Epithelial cell of proximal tubule (primary cell): ENCODE measurements at places on chromosomes 4 and X. TPM values are rescaled to one million over a fixed set of nuclear protein-coding genes. Genes with fewer than 3 reads are reported as not detected.

- no peak for DNase-seq
These were observed 18.4 kb downstream of the HPRT1 start for GRCh38 chrX:134478374-134478773.

GRCh38 chr4:99966692-99967091 lies 16.6 kb upstream of the H2AZ1 start:
- DNase-seq = no peak

Gene BEND4
- total RNA-seq = 0.06 and 0.14 TPM in 2 replicates

GRCh38 chr4:3689576-3690550 lies 76.3 kb upstream of the ADRA2C start:
- DNase-seq = no peak

DNA sequence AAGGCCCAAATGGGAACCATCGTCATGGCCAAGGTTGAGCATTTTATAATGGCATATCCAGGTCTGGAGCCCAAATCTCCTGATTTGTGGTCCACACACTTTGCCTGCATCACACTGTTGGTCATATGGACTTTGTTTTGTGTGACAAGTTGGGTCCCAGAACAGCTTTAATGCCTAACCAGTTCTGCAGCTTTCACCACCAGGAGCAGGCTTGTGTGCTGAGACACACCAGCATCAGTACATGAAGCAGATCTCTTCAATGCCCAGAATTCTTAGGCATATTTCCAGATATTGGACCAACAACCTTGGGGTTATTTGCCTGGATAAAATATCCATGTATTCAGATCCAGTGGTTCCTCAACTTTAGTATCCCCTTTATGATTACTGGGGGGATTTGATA lies 371.3 kb downstream of the FBXW7 start:
- DNase-seq = no peak

Gene MAGEA1
- not detected in 2 replicates for total RNA-seq

DNA sequence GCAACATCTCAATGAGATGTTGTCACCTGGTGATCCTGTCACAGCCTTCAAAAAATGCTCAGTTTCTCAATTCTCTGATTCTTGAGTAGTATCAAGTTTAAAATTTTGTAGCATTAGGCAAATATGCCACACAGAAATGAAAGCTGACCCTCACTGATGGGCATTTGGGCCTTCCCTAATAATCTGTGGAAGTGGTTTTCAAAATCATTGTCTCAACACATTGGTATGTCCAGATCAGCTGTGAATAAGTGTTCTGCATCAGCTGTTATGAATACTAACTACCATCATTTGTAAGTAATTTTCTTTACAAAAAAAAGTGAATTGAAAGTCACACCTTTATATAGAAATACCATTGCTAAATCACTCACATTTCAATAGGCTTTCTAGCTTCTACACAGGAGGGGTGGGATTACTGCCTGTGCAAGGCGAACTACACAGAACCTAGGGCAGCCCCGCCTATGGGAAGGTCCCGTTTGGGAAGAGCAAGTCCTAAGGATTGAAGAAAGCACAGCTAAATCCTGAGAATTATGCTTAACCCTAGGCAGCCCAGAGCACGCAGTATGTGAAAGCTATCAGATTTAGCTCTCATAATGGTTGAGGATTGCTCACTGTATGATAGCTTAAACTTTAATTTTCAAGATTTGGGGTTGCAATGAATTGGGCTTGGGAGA lies 73.4 kb downstream of the GPC3 start:
- DNase-seq = no peak

GRCh38 chr4:1200425-1201035 lies 28.1 kb upstream of the SPON2 start:
- no peak for DNase-seq

Gene SLC9A7
- total RNA-seq = 10.7 and 23.2 TPM in 2 replicates

Gene ANXA5
- 308 and 352 TPM in 2 replicates for total RNA-seq

DNA sequence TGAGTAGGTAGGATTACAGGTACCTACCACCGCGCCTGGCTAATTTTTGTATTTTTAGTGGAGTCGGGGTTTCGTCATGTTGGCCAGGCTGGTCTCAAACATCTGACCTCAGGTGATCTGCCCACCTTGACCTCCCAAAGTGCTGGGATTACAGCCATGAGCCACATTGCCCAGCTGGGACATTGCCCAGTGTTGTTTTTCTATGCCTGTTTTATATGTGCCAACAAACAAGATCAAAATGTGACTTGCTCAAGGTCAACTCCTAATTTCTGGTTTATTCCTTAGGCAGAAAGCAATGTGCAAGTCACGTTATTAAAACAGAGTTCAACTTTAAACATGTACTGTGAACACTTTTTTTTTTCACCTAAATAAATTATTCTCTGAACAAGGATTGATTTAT lies 2.7 kb downstream of the LRIT3 start:
- DNase-seq = no peak

DNA sequence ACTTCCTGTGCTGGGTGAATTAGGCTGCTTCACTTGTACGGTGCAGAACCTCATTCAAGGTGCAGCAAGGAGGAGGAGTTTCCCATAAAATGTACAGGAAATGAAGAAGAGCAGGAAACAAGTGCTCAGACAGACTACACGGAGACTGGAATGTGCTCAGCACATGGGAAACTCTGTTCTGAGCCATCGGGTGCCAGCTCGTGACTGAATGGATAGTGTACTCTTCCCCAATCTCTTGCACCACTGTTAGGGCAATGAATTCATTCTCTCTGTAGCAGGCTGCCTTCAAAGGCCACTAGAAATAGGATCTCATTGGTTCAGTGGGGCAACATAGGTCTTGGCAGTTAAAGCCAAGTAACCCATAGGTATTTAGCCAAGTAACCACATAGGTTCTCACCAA lies 200.0 kb upstream of the LDB2 start:
- no peak for DNase-seq

DNA sequence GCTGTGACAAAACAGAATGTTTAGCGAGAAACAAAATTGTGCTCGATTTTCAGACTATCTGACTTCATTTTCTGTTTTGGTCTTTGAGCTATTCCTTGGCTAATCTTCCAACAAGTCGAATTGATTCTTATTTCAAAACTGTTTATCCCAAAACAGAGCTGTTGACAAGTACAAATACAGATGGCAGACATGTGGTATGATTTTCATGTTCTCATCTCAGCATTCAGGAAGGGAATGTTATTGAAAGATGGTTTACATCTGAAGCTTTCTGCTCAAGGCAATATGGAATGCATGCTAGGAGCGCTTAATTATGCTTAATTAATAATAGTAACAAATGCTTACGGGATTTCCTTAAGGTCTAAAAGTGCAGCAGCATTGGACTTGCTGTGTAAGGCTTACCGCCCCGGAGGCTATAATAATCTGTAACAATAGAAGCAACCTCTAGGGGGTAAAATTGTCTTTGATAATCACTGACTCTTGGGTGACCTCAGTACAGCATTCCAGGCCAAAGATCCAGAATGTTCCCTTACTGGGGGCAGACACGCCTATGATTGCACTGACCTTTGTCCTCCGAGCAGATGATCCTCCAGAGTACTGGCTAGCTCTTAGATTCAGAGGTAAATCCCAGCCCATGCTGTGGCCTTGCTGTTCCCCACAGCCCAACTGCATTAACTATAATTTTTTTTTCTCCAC lies 16.4 kb downstream of the LSM6 start:
- DNase-seq = no peak

GRCh38 chr4:171532968-171533367 lies 280.2 kb upstream of the GALNTL6 start:
- DNase-seq = no peak

Gene GLUD2
- 0.17 and 0.72 TPM in 2 replicates for total RNA-seq

DNA sequence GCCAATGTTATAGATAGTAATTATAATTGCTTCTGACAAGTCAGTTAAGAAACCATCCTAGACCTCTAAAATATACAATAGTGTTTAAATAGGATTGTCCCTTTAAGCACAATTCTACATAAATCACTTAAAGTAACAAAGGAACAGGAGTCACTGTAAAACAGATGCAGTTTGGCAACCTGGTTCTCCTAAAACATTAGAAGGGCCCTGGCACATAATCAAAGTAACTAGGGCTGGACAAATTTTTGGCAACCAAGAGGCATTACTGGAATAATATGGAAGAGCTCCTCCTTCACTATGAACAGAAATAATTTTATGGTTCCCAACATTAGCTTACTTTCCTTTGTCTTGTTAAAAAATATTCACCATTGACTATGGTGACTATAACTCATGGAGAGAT lies 75.0 kb upstream of the CCDC160 start:
- no peak for DNase-seq

DNA sequence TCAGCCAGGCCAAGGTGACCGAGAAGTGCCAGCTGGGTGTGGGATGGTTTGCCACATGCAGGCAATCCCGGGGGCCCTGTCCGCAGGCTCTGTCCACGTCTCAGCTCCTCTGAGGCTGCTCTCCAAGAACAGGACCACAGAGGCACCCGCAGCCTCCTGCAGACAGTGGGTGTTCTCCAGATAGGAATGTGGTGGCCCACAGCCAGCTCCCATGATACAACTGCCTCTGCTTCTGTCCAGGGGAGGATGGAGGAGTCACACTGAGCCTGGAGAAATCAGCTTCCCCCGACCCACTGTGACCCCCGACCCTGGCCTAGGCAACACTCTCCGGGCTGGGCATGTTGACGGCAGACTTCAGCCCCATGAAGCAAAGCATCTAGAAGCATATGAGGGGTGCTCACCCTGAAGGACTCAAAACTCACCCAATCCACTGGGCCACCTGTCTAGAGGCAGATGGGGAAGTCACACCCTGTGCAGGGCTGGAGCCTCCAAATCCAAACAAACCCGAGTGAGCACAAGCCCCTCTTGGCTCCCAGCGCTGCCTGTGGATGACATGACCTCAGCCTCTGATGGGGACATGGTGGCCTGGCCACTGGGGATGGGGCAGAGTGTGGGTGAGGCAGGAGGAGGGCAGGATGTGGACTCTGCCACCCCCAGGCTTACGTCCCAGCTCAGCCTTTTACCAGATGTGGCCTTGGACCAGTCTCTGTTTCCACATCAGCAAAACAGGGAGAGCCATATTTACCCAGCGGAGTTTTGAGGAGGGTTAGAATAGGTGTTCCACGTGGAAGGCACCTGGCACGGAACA lies 102.3 kb downstream of the PSAPL1 start:
- DNase-seq = no peak

Gene SASH3
- total RNA-seq = not detected in 2 replicates

- peak; percentile 41 for DNase-seq
These were observed 45.2 kb upstream of the SLC39A8 start for GRCh38 chr4:102390438-102390837.

DNA sequence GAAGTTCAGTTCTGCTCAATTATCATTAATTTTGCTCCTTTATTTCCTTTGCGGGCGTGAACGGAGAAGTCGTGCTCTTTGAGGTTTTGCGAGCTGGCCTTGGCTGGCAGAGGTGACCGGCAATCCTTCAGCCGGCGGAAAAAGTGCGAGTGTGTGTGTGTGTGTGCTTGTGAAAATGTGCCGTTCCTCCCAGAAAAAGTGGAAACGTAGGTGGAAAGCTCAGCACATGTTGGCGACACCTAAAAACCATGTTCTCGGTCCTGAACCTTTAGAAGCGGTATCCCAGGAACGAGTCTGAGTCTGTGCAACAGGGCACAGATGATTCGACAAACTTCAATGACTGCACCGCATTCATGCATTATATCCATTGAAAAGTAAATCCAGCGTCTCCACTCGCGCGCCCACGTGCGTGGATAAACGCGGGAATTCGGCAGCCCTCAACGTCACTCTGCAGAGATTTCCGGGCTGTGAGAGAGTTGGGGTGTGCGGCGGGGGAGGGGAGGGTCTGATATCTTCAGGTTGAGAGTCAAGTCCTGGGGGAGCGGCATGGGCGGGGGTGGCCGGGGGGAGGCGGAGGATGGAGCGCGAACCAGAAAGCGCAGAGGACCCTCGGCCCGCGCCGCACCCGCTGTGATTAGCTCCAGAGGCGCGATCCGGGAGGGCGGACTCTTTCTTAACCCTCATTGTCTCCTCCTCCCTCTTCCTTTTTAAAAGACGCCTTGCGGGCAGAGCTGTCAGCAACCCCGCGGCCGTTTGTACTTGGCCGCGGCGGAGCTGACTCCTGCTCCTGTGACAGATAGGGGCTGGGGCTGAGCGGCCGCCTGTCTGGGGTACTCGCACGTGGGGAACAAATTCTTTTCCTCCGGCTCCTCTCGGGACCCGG lies at the start of gene SHISA3:
Gene SHISA3, plus strand, starts transcription at position 737 of the 883 bp plus-strand sequence. CDS start 569 bp downstream, outside the sequence.
- DNase-seq = no peak

GRCh38 chrX:13750204-13750603 lies 15.7 kb downstream of the OFD1 start:
- DNase-seq = no peak

- DNase-seq = no peak
These were observed 31.4 kb downstream of the HOPX start for GRCh38 chr4:56649445-56650261.

Gene DOK7
- total RNA-seq = 0.51 and 0.81 TPM in 2 replicates

- DNase-seq = no peak
These were observed 214.8 kb downstream of the SPCS3 start for GRCh38 chr4:176534566-176534965.

DNA sequence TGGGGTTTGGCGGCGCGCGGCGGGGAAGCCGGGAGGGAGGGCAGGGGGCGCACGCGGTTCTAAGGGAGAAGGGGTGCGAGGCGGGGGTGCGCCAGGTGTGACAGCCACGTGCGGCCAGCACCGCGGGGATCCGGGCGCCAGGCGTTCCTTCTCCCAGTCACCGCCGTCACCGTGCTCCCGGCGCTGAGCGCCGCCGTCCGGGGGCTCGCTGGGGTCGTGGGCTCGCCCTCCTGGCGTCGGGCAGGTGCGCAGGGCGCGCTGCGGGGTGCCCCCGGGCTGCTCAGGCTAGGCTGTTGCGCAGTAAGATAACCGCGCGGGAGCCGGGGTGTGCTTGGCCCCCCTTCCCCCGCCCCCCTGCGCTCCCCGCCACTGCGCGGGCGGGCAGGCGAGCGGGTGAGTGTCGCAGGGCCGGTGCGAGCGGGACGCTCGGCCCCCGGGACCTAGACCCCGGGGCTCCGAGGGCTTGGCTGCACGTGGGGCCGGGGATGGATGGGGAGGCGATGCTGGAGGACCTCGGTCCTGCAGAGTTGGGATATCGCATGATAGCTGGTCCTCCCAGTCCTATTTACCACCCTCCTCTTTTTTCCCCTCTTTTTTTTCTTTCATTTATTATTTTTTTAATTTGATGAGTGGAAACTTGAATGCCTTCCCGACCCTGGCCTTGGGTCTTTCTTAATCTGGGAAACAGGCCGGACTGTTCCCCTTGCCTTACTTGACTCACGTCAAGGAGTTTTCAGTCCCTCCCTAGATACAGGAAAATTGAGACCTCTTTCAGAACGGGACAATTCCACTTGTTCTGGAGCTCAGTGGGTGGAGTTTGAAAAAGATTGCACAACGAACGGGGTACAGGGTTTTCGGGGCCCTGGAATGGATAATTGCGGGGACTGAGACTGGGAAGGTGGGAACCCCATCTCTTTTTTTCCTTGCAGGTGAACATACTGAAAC lies 797 bp downstream of the TXLNG start:
- no peak for DNase-seq

GRCh38 chr4:7320206-7320797 lies 114.4 kb downstream of the PSAPL1 start:
- no peak for DNase-seq

DNA sequence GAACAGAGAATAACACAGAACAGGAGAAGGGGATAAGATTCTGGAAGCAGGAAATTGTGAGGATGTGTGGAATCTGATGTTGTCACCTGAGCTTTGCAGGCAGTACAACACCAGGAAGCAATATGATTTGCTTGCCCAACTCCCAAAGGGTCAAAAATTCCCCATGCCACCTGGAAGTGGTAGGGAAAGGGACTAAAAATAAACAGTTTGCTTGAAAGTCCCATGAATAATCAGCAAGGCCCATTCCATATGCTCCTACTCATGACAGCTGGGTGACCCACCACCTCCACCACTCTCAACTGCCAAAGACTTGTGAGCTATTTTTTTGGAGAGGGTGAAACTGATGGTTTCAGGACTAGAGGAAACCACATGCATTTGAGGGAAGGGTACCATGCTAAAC lies 168.4 kb downstream of the KCNIP4 start:
- DNase-seq = no peak
